ENCODE measurements at places on chromosomes 6 and 20.
A peak's percentile ranks its signal among the peaks of the same experiment; 100 is the strongest.

GRCh38 chr6:42332916-42333315 is 115.3 kb upstream of the MRPS10 start:
- DNase-seq = no peak

- no peak for DNase-seq
These were observed 40.9 kb downstream of the GHRH start for GRCh38 chr20:37220731-37221130.

GRCh38 chr20:51022803-51023616 is at the start of gene KCNG1:
TSS of gene KCNG1 (minus strand) at chr20:51023107. CDS start at chr20:51010338, 12,769 bp downstream.
- DNase-seq = peak; percentile 80

- DNase-seq = no peak
These were observed 210.4 kb downstream of the ALDH8A1 start for GRCh38 chr6:134739299-134740026.

- DNase-seq = no peak
These were observed 49.2 kb downstream of the GMDS start for GRCh38 chr6:2196079-2196679.

DNA sequence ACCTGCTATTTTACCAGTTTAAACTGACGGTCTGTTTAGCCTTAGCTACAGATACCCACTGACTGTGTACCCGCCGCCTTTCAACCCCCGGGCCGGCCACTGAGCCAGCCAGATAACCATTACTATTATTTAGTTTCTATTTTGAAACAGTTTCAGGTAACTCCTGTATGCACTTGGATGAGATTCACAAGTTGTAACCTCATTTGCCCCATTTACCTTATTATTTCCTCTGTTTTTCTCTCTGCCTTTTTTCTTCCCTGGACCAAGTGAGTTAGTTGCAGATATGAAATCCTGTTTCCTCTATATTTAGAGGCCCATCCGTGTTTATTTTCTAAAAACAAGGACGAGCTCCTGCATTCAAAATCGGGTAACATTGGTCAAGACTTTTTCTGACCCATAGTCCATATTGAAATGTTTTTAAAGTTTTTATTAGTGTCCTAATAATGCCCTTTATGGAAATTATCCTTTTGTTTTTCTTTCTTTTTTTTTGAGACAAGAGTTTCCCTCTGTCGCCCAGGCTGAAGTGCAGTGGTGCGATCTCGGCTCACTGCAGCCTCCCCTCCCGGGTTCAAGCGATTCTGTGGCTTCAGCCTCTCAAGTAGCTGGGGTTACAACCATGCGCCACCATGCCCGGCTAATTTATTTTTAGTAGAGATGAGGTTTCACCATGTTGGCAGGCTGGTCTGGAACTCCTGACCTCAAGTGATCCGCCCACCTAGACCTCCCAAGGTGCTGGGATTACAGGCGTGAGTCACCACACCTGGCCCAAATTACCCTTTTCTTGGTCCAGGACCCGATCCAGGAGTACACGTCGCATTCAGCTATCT is 767 bp downstream of the AP5S1 start:
- DNase-seq = no peak

- DNase-seq = peak; percentile 55
These were observed 60.4 kb downstream of the FOXO3 start for GRCh38 chr6:108621117-108621516.

DNA sequence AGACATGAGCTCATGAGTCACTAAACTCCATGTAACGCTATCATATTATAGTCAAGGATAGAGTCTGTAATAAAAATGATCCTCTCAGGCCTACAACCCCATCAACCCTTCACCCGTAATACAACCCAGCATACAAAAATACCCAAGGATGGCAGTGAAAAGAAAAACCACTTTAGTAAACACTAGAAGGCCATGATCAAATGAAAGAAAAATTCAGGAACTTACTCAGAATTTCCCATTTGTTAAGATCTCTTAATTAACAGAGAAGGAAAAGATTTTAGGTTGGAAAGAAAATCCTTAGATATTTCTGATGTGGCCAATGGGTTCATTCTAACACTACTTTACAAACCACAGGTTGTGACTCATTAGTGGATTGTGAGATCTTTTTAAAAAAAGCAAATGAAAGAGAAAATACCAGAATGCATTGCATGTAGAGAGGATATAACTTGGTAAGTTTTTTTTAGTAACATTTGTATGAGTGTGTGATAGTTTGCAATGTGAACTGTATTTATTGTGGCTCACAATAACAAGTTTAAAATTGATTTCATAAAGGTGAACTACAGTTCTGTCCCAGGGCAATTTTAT is 8.0 kb upstream of the UBE2J1 start:
- DNase-seq = no peak

DNA sequence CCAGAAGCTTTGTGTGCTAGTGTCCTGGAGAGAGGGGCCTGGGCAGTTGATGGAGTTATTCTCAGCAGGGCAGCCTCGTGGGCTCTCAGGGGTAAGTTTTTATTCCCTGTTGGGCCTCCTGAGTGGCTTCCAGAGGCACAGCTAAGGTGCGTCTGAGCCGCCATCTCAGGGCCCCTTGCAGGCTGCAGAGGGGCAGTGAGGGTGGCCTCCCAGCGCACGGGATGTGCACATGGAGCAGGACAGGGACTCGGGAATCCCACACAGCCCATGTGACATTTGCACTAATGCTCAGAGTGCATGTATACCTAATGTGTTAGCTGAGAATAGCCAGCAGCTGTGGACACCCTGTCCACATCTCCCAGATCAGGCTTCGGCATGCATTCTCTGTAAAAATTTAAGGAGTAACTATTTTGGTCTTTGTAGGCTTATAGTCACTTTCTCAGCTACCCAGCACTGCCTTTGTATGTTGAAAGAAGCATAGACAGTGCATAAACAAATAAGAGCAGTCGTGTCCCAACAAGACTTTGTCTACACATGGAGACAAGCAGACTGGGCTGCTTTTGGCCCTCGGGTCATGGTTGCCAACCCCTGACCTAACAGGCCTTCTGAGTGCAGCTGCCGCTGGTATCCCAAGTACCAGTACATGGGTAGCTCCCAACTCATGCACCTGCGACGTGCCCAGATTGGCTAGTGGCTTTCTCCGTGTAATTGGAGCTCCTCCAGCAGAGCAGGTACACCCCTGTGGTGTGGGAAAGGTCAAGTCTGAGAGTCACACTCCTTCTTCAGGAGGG is 18.6 kb upstream of the CST9L start:
- DNase-seq = no peak

GRCh38 chr6:91042656-91043055 is 455.8 kb upstream of the MAP3K7 start:
- DNase-seq = no peak

DNA sequence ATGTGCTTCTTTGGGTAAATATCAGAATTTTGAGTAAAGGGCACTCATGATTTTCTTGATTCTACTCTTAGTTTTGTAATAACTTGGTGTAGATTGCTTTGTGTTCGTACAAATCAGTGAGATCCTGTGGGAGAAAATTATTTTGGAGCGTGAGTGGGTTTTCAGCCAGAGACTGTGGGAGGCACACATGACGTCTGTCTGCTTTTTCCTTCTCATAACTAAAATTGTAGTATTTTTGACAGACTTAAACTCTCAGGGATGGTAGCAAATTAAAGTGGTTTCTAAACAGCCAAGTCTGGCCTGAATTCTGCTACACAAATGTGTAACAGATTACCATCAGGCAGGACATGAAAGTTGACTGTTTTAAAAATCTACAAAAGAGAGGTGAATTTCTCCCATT is 222.6 kb downstream of the OTOR start:
- no peak for DNase-seq

DNA sequence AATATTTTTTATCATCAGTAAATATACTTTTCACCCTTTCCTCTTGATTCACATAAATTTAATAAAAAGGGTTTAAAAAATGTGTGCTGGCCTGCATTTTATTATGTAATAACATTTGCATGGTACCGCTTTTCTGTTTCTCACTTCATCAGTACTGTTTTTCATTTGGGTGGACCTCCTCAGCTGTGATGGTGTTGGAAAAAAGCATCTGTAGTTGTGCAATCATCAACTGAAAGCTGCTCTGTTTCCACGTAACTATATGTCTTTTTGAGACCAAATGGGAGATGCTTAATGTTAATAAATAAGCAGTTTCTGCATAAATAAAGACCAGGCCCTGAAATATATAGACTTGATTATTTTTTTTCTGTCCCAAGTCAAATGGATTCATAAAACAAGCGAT is 31.6 kb upstream of the CENPW start:
- DNase-seq = no peak

- no peak for DNase-seq
These were observed 37.8 kb upstream of the ANKEF1 start for GRCh38 chr20:9996944-9997343.

GRCh38 chr20:2521369-2522305 is 12.9 kb upstream of the ZNF343 start:
- DNase-seq = peak; percentile 75

- peak; percentile 23 for DNase-seq
These were observed 55.0 kb upstream of the HLA-A start for GRCh38 chr6:29887330-29887818.

DNA sequence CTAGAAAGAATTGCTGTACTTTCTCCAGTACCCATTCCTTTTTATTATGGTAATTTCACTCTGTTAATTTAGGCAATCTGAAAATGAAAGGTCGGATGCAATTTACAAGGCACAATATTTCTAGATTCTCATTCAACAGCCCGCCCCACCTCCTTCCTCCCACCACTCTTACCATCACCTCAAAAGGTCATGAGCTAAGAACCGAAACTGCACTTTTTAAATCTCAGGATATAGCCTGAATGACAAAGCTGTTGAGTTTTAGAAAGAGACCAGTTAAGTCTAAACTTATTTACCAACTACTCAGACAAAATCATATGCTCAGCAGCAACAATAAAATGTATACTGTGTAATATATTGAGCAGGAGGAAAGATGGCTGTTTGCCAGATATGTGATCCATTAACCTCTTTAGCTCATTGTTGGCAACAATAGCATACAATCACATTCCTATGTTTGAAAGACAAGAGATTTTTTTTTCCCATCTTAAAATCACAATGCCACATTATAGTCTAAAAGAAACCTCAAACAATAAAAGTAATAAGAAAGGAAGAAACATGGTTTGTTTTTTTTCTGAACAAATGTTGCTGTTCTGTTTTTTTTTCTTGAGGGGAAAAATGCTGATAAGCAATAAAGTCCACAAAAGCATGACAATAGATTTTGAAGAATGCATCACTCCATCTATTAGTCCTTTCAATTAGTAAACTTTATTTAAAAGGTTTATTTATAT is 1.6 kb upstream of the HS3ST5 start:
- DNase-seq = no peak

DNA sequence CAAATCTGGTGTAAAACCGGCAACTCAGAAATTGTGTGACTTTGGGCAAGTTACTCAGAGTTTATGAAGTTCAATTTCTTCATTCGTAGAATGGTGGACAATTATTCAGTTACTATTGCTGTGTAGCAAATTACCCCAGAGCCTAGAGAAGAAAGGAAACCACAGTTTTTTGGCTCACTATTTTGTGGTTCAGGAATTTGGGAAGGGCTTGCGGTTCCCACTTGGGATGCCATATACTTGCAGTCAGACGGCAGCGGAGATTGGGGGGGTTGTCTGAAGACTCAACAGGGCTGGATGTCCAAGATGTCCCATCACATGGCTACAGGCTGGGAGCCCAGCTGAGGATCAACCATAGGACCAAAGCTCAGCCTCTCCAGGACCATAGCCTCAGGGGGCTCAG is 108.1 kb downstream of the PCSK2 start:
- DNase-seq = no peak

DNA sequence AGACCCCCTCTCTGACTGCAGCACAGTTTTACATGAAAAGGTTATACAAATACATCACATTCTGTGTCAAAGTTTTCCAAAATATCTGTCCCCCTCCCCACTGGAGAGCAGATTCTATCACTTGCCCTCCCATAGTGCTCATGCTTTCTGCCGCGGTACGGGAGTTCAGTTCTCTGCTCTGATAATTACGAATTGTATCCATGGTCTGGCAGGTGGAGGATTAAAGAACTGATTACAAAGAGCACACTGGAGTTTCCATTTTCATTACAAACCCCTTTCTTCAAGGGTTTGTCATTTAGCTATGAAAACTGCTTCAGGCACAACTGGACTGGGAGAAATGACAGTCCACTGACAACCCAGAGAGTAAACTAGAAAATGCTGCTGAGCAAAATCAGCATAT is 166.0 kb downstream of the PDSS2 start:
- DNase-seq = no peak

DNA sequence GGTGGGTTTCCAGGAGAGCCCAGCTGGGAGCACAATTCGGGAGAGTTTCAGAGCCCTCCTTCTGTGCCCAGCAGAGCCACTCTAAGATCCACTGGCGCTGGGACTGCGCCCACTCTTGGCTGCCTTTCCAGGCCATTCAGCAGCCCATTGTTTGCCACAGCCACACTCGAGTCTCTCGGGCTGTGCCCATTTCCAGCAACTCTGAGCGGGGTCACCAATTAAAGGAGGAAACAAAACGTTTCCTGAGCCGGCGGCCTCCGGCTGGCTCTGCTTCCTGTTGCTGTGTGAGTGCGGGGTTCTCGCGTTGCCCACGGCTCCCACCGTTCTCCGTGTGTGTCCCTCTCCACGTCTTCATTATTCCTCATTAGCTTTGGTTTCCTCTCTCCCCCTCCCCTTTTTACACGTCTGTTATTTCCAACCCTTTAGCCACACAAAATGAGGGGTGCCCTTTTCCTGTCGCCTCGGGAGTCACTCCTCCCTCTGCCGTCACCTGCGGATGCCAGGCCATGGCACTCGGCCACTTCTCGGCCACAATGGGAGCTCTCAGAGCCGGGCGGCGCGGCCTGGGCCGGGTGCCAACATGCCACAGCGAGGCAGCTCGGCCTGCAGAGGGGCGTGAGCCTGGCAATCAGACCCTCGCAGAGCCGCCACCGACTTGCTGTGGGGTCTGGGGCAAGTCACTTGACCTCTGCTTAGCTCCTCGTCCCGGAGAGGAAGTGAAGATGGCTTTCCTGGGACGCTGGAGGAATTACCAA is 94.3 kb upstream of the NKX2-2 start:
- no peak for DNase-seq

DNA sequence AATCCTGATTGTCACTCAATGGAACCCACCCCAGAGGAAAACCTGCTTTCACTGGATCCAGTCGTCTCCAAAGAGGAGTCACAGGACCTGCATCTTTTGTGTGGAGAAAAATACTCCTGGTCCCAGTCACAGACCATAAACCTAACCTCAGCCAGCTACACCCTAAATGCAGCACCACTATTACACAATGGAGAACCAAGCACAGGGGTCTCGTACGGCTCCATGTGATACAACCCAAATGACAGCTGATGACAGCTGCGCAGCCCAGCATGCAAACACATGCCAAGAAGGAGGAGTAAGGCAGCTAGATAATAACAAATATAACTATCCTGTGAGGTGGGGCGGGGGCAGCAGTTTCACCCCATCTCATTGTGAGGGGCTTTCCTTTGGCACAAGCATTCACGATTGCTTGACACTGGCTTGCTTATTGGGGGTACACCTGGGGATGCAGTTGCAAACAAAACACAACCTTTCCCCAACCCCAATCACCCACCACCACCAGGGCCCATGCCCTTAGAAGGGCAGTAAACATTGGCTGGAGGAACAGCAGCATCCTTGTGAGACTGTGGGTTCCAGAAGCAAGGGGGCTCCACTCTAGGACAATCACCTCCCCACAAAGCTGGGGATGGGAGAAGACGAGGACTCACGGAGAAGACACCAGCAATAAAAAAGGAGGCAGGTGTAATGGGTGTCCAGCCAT is 51.5 kb downstream of the TRERF1 start:
- peak; percentile 19 for DNase-seq

All from activated T-cell treated with anti-CD3 and anti-CD28 coated beads, Interleukin-2, amount 50 U/mL, for 48 hours (primary cell).